ENCODE measurements at places on chromosomes 11 and 22.

DNA sequence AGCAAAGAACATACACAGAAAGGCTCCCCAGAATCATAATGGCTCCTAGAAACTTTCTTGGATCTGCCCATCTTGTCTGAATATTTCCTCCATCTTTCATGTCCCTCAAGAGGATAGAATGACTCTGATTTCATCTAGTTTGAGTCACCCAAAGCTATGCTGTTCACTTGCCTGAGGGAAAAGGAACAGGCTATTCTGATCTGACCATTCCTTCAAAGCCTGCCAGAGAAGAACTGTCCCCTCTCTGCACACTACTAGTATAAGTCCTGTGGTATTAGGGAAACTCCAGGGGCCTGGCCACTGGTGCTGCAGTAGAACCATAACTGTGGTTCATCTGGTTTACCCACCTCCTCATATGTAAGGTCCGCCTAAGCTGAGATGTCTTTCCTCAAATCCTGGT is 2.4 kb upstream of the PATE1 start:
- DNase-seq: no peak

DNA sequence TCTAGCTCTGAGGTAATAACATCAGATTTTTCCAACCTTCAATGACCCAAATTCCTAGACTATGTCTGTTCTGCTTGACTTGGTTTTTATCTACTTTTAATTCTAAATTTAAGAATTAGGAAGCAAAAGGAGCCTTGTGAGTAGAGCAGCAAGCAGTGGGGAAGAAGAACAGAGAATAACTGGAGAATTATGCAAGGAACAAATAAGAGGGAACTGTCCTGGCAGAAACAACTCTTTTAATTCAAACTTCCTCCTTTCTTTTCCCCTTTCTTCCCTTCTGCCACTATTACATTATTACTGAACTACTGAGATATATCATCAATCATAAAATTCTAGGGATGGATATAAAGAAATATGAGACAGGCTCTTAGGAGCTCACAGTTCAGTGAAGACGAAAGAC is 276.1 kb downstream of the SBF2 start:
- DNase-seq: no peak

- DNase-seq: no peak
Observed at GRCh38 chr11:17611503-17612220, 64.6 kb downstream of the OTOG start.

DNA sequence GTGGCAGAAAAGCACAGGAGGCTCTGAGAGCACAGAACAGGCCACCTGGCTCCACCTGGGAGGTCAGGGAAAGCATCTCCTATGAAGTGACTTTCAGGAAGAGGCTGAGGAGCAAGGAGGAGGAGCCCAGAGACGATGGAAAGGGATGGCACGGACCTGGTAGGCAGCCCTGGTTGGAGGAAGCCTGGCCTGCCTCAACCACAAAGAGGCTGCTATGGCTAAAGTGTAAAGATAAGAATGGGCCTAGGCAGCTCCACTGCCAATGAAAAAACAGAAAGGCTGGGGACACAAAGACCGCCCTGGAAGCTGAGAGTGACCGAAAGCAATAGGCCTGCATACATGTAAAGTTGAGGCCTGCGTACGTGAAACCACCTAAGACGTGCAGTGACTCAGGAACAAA is 31.2 kb upstream of the ETS1 start:
- no peak for DNase-seq

- no peak for DNase-seq
Observed at GRCh38 chr11:106082096-106082495, 4.6 kb downstream of the AASDHPPT start.

GRCh38 chr22:20238901-20239675 is 29.0 kb downstream of the RTN4R start:
- no peak for DNase-seq

GRCh38 chr11:69378303-69379141 is 84.6 kb downstream of the MYEOV start:
- DNase-seq: no peak

DNA sequence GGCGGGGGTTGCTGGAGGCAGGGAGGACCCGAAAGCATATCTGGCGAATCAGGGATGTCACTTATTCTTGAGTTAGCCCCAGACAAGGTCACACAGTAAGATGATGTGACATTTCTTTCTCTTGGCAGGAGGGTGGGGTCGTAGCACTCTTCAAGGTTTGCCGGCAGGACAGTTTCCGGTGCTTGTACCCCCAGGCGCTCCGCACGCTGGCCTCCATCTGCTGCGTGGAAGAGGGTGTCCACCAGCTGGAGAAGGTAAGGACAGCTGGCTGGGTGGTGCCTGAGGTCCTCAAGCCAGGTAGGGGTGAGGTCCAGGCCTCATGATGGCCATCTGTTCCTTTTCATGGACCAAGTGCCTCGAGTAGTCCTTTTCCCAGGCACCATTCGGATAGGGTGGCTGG is 86.0 kb downstream of the INSC start:
- no peak for DNase-seq

- peak; percentile 38 for DNase-seq
Observed at GRCh38 chr11:66363805-66364535, 7.6 kb downstream of the SLC29A2 start.

- no peak for DNase-seq
Observed at GRCh38 chr11:70786021-70786665, 387.8 kb downstream of the CTTN start.

GRCh38 chr11:88814076-88814475 is 251.7 kb downstream of the GRM5 start:
- no peak for DNase-seq

GRCh38 chr11:69861901-69862300 is 42.7 kb upstream of the FGF3 start:
- DNase-seq: no peak

- no peak for DNase-seq
Observed at GRCh38 chr11:65551572-65552387, 6.4 kb downstream of the LTBP3 start.

- DNase-seq: no peak
Observed at GRCh38 chr11:110318638-110319404, 22.4 kb upstream of the RDX start.

- peak; percentile 89 for DNase-seq
Observed at GRCh38 chr22:38923463-38924346, 33.7 kb upstream of the APOBEC3A start.

DNA sequence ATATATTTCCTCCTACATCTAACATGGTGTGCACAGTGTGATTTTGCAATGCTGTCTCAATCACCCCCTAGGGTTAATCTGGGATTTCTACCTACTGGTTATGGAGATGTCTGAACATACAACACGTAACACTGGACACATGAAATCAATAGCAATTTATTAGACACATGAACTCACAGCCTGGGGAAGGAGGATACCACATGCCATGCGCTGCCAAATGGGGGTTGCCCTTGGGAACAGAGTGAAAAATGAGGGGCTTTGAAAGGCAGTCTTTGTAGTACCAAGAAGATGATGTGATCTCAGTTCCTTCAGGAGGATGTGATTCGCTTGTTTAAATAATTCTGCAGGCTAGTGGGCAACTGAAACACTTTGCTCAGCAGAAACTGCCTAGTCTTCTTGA is 253.6 kb upstream of the LRRC4C start:
- peak; percentile 1 for DNase-seq

GRCh38 chr11:88414981-88415413 is 77.5 kb upstream of the CTSC start:
- DNase-seq: no peak

All from COLO829 (cell line).